ENCODE measurements at places on chromosomes 5 and 9.

DNA sequence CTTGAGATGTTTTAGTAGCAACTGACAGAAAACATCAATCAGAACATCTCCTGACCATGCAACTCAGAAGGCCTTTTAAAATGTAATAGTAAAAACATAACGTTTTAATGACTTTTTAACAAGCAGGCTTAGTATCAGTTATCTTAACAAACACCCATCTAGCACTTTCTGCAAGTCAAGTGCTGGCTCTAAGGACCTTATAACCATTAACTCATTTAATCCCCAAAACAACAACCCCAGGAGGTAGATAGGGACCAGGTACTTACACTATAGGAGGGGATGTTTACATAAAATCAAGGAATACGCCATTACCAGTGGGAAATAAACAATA is 41.8 kb downstream of the ROR2 start:
- DNase-seq, result no peak

DNA sequence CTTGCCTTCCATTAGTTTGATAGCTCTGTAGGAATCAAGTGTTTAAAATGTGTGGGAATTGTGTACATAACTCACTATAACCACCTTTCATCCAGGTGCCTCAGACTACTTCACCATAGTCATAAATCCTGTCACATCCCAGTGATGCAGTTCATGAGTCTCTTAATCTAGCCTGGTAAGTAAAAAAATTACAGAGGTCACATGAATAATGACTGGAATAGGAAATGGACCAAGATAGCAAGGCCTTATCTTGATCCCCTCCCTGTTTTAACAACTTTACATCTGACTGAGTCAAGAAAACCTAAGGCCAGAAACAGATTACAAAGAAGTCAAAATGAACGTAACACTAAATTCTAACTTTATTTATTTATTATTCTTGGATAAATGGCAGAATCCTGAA is 1.5 kb upstream of the RNF145 start:
- no peak for DNase-seq

- DNase-seq, result no peak
Observed at GRCh38 chr5:138459311-138459933, 5.9 kb upstream of the EGR1 start.

GRCh38 chr9:70947511-70947910 is 173.9 kb downstream of the TRPM3 start:
- DNase-seq, result no peak

Data from suprapubic skin (tissue), 4 donors.